ENCODE measurements at places on chromosomes 7 and 10. TPM values are rescaled to one million over a fixed set of nuclear protein-coding genes. Genes with fewer than 3 reads are reported as not detected.

Gene DHX32
- total RNA-seq, result 22.4 TPM

- no peak for DNase-seq
Observed at GRCh38 chr7:111654343-111654742, 92.1 kb upstream of the IMMP2L start.

DNA sequence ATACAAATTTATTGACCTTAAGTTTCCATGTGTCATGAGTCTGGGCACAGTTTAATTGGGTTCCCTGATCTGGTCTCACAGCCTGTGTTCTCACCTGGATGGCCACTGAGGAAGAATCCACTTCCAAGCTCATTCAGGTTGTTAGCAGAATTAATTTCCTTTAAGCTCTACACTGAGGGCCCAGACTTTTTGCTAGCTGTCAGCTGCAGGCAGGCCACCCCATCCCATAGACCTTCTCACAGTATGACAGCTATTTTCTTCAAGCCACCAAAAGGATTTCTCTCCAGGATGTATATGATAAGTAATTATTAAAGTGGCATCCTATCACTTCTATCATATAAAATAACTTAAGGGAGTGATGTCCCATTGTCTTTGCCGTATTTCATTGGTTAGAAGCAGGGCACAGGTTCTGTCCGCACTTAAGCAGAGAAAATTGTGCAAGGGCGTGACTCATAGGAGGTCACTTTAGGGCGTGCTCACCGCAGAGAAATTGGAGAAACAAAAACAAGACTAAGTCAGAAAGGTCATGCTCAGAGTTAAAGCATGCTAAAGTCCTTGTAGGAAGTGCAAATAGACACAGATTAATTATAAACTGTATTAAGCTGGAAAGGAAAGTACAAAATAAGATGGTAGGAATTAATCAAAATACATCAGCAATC, 109.9 kb downstream of the AHR start:
- DNase-seq, result peak; percentile 80

GRCh38 chr10:91409869-91410637, at the start of gene HECTD2:
TSS of gene HECTD2 (plus strand) at chr10:91410344. CDS start at chr10:91410439, 95 bp downstream.
- DNase-seq, result peak; percentile 88

DNA sequence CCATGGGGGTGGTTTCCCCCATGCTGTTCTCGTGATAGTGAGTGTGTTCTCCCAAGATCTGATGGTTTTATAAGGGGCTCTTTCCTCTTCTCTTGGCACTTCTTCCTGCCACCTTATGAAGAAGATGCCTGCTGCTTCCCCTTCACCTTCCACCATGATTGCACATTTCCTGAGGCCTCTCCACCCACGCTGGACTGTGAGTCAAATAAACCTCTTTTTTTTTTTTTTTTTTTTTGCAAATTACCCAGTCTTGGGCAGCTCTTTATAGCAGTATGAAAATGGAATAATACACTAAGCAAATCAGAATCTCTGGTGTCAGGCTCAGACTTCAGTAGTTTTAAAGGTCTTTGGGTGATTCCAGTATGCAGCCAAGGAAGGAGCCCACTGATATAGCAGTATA, 28.2 kb downstream of the TAS2R41 start:
- no peak for DNase-seq

DNA sequence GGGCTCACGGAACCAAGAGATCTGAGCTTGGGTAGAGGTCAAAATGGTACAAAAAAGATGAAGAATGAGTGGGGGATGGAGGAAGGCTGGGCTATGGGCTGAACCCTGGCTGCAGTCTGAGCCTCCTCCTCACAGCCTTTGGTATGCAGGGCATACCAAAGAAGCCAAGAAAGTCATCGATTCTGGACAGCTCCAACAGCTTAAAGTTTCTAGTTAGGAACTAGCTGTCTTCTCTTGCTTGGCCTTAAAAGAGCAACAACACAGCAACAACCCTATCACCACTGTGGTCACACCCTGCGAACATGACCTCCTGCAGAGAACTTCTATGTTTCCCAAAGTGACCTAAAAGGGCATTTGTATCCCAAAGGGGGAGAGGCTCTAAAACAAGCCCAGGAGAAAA, 126.1 kb upstream of the EFCAB10 start:
- DNase-seq, result no peak

All from sigmoid colon (tissue), 7 donors.